Activated naive CD4-positive, alpha-beta T cell (primary cell): ENCODE measurements at places on chromosomes 7 and 10.

DNA sequence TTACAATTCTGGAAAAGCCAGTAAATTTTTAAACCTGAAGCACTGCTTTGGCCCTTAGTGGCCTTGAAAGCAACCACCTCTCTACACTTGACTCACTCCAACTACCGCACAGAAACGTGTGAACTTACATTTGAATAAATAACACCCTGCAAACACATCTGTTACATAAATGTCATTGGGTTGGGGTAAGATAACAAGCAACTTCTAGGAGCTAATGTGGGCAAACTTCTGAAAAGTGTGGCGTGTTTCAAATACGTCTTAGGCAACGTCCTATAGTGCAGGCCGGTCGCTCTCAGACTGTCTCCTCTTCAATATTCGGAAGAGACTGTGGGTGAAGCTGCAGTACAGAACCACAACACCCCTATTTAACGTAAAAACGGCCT, 474 bp downstream of the ORC5 start:
- DNase-seq = no peak

- no peak for DNase-seq
These were observed 169.7 kb upstream of the TPK1 start for GRCh38 chr7:145005601-145006000.

DNA sequence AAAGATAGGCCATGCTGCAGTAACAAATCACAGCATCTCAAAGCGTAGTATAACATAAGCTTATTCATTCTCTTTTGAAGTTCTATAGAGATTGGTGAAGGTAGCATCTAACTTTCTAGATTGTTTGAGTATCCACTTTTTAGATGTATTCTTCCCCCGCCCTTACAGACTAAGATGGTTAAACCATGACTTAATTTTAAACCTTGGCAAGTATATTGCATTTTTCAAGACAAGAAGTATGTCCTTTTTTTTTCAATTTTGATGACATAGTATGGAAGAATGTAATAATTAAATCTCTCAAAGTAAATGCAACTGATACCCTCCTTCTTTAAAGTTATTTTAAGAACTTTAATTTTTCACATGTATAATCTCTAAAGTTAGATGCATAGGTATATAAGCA, 190.0 kb downstream of the KCND2 start:
- DNase-seq = no peak

DNA sequence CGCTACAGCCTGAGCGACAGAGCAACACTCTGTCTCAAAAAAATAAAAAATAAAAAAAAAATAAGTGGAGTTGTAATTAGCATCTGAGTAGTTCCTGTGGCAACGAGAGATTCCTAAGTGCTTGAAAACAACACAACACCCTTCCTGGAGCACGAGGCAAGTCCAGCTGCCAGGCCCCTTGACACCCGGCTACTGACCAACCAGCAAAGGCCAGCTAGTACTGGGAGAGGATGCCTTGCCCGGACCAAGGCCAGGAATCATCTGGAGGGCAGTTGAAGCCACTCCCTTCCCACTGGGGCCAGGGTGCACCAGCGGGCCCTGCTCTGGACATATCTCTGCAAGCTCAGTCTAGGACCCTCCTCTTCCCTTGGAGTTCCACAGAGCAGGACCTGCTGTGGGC, 536 bp downstream of the C10orf105 start:
- DNase-seq = no peak

- DNase-seq = no peak
These were observed 107.3 kb downstream of the AHR start for GRCh38 chr7:17405786-17406185.

GRCh38 chr10:86663576-86664339, 4.6 kb upstream of the LDB3 start:
- no peak for DNase-seq
